ENCODE measurements at places on chromosomes 11 and 22.

DNA sequence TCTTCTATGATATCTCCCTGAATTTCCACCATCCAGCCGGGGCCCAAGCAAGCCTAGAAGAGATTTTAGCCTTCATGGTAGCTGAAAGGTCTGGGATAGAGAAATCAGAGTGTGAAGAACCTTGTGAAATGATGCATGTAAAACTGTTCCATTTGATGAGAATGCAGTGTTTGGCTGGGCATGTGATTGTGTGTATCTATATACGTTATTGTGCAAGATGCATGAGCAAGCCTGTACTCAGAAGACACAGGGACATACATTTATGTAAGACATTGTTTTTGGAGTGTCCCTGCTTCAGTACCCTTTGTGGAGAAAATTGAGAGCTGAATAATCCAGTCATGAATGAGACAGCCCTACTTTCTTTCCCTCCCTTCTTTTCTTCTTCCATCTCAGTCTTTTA is 15.2 kb upstream of the OR52K2 start:
- DNase-seq: no peak

- DNase-seq: no peak
Observed at GRCh38 chr11:97895572-97895971, 1125.2 kb upstream of the CNTN5 start.

- no peak for DNase-seq
Observed at GRCh38 chr11:77156396-77157195, 28.6 kb downstream of the MYO7A start.

DNA sequence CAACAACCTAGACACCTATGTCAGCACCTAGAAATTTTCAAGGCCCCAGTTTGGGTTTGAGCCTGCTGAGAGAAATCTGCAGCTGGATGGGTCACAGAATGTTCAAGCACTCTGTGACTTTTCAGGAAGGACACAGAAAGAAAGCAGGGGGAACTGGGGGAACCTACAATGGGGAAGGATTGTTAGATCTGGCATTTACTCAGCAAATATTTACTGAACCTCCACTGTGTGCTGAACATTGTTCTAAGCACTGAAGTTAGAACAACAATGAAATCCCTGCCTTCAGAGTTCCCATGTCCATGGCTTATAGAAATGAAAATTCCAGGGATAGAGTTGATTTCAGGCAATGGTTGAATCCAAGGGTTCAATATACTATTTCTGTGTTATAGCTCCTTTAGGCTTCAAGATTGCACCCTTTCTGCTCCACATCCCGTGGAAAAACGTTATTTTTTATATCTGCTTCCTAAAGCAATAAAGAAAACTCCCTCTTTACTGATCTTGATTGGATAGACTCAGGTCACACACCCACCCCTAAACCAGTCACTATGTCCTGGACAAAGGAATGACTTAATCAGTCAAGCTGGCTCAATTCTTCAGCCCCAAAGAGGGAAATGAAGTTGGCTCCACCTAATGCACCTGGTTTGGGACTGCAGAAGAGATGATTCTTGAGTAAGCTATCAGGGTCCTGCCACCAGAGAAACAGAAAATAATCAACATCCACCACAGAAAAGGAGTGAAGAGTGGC is 95.1 kb downstream of the OR5AK2 start:
- no peak for DNase-seq

GRCh38 chr11:115926601-115927000 is 422.4 kb upstream of the CADM1 start:
- DNase-seq: no peak

DNA sequence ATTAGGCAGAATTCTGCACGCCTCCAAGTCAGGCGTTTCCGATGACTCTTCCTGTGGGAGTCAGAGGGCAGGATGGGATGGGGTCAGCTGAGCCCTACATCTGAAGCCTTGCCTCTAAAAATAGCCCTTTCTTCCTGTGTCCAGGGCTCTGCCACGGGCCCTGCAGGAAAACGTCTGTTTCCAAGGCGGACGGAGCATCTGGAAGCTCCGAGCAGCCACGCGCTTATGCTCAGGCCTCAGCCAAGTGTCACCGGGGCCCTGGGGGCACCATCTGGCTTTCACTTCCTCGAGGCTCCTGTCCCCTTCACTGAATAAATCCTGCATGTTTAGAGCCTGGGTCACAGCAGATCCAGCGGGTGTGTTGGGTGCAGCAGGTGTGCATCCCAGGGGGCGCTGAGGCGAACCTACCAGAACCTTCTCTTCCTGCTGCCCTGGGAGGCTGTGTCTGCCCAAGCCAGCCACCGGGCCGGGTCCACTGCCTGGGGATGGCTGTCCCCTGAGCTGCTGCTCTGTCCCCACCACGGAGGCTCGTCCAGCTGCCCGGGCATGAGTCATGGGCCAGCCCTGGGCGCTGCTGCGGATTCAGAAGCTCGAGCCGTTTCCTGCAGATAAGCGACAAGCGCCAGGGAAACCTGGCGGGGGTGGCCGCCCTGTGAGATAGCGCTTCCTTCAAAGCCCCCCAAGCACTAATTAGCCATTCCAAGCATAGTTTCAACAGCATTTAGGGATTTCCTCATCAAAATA is 32.0 kb upstream of the LINC01488 start:
- DNase-seq: no peak

GRCh38 chr22:46353483-46354105 is 18.1 kb downstream of the TRMU start:
- DNase-seq: no peak

- DNase-seq: no peak
Observed at GRCh38 chr11:102994105-102994504, 38.6 kb upstream of the MMP13 start.

DNA sequence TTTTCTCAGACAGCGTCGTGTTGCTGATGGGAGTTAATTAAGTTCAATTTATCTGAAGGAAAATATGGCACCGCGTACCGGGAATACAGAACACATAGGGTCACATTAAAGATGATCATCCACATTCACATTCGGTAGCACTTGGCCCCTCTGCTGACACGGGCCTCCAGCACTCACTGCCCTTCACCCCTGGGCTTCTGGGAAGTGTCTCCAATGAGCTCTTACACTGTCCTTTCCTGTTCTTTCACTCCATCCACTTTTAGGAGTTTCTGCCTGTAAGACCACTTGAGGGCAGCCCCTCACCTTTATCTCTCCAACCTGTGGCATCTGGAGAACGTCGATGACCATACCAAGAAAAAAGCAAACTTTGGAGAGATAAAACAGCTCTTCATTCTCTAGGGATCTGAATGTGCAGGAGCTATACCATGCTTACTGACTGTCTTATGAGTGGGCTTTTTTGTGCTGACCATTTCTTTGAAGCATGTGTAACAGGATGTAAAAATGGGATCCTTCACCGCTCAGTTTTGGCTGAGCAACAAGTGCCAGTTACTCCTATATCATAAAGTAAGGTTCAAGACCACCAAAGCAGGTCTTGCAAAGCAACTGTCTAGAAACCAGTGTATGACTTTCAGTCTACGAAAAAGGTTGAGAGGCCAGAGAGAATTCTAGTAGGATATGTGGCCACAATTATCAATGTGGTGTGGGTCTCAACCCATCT is 1.1 kb upstream of the SERGEF start:
- no peak for DNase-seq

- peak; percentile 83 for DNase-seq
Observed at GRCh38 chr11:130131961-130132850, 27.4 kb upstream of the ST14 start.

DNA sequence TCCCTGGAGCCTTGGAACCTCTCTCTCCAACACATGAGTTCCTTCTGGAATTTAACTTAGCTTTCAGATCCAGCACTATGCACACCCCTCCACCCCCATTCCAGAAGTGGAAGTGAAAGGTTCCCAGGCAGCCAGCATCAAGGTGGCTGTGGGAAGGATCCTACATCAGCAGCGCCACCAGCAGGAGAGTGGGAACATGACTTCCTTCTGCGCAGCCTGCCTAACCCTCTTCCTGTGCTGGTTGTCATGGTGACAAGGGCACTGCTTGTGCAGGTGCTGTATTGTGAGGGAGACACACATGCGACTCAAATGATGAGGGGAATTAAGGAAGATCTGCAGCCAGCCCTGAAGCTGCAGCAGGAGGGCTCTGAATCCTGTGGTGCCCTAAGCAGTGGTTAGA is 904.5 kb upstream of the API5 start:
- DNase-seq: peak; percentile 15

GRCh38 chr22:44243761-44244160 is 63.0 kb downstream of the PARVG start:
- no peak for DNase-seq

GRCh38 chr22:26245001-26245400 is 75.7 kb downstream of the SEZ6L start:
- no peak for DNase-seq

DNA sequence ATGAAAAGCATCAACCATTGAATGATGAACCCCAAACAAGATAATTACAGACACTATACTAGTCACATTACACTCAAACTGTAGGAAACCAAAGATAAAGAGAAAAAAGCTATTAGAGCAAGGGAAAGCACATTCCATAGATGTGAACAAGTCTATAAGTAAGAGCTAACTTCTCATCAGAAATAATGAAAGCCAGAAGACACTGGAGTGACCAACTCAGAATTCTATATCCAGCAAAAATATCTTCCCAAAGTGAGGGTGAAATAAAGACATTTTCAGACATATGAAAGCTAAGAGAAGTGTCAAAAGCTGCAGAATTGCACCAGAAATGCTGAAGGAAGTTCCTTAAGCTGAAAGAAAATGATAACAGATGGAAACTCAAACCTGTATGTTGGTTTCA is 17.3 kb downstream of the FCHSD2 start:
- DNase-seq: no peak

DNA sequence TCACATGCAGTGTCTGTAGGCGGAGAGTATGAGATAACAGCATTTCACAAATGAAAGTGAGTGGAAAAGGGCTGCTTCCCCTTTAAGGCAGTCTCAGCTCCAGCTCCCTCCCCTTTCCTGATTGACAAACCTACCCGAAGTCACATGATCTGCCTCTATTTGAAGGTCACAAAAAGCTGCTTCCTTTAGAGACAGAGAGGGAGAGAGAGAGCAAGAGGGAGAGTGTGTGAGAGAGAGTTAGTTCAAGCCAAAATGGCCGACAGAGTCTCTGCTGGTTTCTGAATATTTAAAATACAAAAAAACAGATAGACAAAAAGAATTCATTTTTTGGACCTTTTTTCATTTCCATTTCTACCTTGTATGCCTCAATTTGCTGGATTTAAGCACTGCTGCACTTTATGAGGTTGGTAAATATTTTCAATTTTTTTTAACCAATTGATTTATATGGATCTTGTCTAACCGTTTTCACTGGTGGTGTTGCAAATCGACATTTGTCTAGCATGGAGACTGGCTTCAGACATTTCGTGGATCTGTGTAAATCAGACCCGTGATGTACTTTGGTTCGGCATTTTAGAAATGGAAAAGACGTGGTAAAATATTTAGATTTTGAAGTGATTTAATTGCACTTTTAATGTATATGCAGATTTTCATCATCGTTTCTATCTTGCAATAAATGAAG is at the start of gene TNRC6B:
TNRC6B (plus strand) TSS at position 188 of the 679 bp plus-strand sequence; CDS start at position 399, 211 bp downstream.
- DNase-seq: peak; percentile 93

DNA sequence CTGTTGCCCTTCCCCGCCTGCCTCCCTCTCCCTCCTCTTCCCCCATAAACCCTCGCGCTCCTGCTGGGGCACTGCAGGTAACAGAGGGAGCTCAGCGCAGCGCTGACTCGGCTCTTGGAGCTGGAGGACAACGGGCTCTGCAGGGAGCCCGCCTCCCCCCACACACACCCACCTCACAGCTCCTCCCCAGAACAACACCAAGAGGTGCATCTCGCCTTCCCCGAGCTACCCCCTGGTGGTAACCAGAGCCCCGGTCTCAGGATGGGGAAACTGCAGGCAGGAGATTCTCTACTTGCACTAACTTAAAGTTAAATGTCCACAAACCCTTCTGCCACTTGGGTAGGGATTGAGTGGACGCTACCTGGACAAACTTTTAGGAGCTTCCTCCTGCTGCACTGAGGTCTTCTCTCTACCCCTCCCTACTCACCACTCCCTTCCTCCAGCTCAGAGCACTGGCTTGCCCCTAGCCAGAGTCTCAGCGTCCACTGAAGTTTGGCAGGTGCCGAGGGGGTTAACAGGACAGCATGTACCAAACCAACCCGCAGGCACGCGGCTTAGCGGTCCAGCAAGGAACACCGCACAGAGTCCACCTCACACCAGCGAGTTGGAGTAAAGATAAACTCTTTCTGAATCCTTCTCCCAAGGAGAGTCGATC is 4.0 kb upstream of the SCN4B start:
- no peak for DNase-seq

- DNase-seq: no peak
Observed at GRCh38 chr11:33376331-33377310, 119.4 kb downstream of the HIPK3 start.

GRCh38 chr22:37228106-37229011 is 15.7 kb downstream of the RAC2 start:
- DNase-seq: no peak

DNA sequence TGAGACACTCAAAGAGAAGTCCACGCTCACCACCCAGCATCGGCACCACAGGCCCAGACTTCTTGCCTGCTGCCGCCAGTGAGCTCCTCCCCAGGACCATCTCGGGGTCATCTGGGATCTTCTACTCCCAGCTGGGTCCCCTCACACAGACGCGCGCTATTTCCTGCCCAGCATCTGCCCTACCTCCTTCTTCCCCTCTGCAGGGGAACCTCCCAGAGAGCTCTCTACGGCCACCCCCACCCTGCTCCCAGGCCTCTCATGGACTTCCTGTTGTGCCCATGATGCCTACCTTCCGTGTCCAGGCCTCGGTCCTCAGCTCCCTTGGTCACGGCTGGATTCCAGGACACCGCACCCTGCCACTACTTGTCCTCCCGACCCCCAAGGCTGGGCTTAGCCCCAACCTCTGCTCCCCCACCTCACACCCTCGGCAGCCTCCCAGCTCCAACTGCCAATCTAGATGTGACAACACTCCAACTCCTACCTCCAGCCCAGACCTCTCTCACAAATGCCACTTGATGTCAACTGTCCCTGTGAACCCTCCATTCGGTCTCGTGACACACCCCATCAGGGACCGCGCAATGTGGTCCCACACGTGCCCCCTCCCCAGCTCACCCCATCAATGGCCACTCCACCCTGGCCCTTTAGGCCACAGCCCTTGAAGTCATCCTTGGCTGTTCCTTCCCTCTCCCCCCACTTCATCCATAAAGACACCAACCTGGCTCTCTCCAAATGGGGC is 45.3 kb downstream of the SGSM3 start:
- no peak for DNase-seq

DNA sequence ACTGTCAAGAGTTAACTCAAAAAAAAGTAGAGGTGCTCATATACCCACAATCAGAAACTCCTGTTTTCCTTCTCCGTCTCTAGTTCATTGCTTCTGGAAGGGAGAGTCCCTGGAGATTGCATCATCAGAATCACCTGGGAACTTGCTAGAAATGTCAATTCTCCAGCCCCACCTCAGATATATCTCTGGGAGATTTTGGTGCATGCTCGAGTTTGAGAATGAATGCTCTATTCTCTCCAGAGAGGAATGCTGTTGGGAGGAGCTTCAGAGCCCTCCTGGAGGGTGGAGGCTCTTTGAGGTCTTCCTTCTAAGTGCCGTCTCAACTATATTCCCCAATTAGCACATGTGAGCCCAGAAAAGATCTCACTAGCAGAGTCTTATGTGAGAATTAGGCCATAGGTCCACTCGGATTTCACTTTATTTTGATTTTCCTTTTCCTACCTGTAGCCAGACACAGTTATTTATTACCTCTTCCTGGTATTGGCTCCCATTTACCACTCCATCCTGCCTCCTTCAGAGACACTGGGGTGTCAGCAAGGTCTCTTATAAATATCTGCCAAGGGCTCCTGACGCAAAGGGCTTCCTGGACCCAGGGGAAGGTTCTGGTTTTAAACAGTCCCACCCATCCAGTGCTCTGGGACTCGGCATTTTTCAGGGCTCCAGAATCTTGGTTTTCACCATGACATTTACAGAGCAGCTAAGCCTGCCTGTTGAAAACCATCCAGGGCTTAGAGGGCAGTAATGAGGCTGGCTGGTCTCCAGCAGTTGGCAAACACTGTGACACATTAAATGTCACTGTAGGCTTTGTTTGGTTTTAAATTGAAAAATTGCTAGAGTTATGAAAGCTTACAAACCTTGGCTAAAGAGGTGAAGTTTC is 136.2 kb downstream of the CD44 start:
- DNase-seq: peak; percentile 79
